ENCODE measurements at places on chromosomes 1 and 21.

DNA sequence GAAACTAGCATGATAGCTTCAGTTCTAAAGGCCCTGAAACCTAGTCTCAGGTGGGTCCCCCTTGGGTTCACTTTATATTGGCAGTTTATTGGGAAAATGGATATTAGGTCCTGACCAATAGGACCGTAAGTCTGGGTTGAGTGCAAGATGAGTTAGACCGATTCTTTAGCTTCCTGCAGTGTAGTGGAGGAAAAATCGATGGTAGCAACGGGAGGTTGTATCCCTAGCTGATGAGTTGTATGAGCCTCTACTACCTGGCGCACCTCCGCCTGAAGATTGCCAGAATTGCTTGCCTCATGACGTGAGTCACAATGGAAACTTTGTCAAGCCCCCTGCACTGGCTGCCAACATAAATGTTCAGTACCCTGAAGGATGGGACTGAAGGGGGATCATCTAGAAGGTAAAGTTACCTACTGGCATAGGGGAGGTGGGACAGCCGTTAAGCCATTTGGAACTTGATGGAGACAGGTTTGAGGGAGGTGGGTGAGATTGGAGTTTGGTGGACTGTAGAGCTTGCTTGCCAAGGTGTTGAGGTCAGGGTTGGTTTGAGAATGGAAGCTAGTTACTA, 3.9 kb downstream of the RCC1 start:
- no peak for DNase-seq

DNA sequence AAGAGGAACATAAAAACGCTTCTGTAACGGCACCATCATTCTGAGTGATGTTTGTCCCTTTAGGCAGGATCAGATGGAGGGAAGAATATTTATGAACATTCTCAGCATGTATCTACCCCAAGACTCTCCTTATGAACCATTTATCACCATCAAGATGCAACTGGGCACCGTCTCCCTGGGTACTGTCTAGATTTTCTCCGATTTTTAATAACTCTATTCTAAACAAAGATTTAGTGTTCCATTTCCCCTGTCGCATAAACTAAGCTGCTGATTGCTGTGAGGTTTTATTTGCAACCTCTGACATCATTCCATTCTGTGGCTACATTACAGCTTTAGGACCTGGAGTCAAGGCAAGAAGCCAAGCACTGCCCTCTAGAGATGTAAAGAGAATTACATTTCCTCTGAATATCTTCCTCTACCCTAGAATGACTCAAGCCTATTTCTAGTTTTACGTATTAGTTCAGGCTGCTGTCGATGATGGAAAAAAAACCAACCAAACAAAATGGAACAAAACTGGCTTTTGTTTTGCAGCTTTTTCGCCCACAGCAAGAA, 130.1 kb upstream of the MAP1LC3C start:
- DNase-seq = peak; percentile 35

- DNase-seq = no peak
Observed at GRCh38 chr1:157652859-157653493, 47.6 kb downstream of the FCRL3 start.

- no peak for DNase-seq
Observed at GRCh38 chr1:174969977-174970376, 29.8 kb upstream of the CACYBP start.

DNA sequence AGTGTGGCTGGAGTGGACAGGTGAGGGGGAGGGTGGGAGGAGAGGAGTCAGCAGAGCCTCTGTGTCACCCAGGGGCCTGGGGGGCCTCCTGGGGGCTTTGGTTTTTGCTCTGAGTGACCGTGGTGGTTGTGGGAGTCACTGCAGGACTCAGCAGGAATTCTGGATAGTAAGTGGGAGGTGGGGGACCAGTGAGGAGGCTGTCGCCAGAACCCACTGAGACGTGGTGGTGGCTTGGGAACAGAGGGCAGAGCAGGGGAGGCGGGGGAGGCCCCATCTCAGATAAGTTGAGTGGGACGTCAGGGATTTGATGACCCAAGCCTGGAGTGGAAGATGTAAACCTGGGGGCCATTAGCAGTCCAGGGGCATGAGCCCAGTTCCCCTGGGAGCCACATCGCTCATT, 123.2 kb upstream of the WNT4 start:
- no peak for DNase-seq

DNA sequence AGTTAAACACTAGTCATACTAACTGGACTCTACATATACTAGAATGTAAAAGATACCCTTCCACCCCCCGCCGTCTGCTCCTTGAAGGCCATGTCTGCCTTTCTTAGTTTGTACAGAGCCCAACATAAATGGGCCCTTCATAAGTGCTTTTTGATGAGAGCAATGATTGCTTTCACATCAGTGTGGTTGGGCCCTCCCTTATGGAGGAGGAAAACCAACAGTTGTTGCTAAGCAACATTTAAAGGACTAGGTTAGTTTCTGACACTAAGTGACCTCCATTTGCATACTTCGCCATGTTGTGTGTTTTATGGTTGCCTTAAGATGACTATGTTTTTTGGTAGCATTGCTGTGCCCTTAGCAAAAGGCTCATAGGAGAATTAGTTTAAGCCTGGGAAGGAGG, 182.0 kb upstream of the SGIP1 start:
- DNase-seq = no peak

- DNase-seq = no peak
Observed at GRCh38 chr1:64967381-64967780, 1.0 kb upstream of the JAK1 start.

GRCh38 chr1:54575605-54576290, 27.7 kb downstream of the ACOT11 start:
- no peak for DNase-seq

GRCh38 chr1:53183095-53183990, 13.3 kb upstream of the CPT2 start:
- no peak for DNase-seq

DNA sequence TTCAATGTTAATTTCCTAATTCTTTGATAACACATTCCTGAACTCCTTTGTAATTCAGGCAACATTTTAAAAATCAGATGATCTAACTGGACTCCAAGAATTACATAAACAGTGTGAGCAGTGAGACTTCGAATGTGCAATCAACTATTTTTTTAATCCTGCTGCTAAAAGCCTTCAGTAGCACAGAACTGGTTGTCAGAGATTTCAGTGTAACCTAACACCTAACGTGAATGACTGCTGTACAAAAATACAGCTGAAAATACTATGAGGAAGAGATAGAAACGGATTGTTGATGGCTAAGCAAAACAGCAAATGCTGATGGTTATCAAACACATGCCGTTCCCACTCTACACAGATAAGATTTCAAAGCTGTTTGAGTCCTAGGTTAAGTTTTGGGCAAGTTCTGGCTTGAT, 46.1 kb downstream of the APP start:
- DNase-seq = no peak

DNA sequence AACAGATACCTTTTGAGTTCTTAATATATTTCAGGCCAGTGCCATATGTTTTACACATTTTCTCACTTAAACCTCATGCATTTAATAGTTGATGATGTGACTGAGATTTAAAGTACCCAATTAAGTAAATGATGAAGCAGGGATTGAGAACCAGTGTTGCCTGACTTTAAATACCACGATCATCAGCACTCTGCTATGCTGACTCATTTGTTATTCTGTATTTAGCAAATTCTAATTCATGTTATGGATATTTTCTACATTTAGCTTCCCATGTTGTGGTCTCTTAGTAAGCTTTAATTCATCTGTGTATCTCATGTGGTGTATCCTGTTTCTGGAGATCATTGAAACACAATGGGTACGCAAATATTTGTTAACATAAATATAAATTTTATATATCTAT, 363.0 kb downstream of the PTBP2 start:
- DNase-seq = no peak

DNA sequence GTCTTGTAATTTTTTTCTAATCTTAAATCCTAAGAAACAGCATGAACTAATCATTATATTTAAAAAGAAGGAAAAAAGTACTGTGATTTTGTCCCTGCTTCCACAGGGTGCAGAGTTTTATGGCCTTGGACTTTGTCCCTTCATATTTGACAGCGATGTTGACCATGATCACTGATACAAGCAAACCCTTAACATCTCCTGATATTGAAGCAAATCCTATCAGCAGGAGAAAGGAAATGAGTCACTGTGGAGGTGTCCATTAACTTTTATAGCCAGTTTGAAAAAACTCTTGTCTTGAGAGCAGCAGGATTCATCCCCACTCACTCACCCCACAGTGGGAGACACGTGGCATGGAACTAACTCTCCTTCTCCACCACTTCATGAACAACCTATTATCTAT, 5.1 kb upstream of the REG4 start:
- no peak for DNase-seq

- DNase-seq = no peak
Observed at GRCh38 chr1:94456736-94457135, 38.5 kb downstream of the ABCD3 start.

DNA sequence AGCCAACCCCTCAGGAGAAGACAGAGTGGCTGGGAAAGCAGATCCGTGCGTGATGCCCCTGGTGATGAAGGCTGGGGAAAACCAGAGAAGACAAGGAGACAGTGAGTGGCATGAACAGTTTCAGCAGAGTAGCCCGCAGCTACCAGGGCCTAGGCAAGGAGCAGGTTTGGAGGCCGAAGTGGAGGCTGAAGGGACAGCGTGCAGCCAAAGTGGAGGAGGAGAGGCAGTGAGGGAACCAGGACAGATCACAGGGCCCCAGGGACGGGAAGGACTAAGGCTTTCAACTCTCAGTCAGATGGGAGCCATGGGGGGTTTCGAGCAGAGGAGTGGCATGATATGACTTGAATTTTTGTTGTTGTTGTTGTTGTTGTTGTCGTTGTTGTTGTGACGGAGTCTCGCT, 59.9 kb upstream of the SELENON start:
- DNase-seq = no peak

DNA sequence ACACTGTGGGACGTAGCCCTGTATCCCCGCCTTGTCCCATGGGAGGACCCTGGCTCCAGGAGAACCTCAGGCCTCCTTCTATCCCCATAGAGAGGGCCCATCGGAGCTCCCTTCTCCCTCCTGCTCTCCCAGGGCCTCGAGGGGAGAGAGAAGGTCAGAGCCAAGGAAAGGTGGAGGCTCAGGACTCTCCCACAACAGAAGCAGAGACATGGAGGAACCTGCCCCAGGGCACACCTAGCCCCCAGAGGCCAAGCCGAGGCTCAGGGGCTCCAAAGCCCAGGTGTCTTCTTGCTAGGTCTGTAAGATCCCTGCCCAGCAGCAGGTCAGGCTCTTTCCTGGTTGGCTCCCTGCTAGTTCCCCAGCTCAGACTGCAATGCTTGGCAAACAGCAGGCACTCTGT, 34.4 kb upstream of the ARF1 start:
- DNase-seq = no peak

- DNase-seq = no peak
Observed at GRCh38 chr1:22250724-22251123, 107.8 kb upstream of the WNT4 start.

GRCh38 chr21:41957991-41958766, 4.4 kb upstream of the C2CD2 start:
- DNase-seq = no peak

GRCh38 chr1:154499446-154499845, 2.6 kb upstream of the TDRD10 start:
- no peak for DNase-seq

DNA sequence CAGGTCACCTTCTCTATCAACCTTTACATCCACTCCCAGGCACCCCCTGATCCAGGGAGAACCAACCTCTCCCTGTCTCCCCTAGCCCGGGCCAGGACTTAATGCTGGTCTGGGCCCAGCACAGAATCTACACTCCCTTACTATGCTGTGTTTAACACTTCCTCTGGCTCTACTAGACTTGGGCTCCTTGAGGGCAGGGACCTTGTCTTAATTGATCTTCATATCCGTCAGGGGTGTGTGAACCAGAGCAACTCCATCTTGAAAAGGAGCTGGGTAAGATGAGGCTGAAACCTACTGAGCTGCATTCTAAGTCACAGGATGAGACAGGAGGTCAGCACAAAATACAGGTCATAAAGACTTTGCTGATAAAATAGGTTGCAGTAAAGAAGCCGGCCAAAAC, 98.9 kb downstream of the SSBP3 start:
- DNase-seq = no peak

DNA sequence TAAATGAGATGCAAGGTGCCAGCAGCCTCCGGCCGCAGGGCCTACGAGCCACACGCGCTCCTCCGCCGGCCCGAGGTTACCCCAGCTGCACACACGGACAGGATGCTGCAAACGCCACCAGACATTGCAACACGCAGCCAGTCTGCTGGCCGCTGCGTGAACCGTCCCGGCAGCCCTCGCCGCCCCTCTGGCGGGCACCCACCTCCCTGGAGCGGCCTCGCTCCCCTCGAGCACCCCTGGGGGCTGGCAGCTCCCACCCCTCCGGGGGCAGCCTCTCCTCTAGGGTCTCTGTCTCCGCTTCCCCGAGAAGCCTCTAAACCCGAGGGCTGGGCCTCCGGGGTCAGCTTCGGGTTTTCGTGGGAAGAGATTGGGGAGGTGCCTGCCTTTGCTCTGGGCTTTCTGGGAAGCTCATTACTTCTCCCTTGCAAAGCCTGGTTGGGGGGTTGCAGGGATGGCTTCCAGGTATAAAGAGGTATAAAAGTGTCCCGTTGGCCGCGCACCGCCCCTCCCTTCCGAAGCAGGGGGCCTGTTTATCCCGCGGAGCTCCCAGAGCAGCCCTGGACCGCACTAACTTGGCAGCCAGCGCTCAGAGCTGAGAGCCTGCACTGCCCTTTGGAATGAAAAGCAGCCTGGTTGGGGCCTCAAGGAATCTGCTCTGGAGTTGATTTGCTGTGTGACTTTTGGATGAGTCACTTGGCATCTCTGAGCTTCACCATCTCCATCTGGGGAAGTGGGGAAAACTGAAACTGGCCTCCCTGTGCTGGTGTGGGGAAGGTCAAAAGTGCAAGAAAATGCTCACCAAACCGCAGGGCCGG, 21.8 kb downstream of the DHRS3 start:
- no peak for DNase-seq

DNA sequence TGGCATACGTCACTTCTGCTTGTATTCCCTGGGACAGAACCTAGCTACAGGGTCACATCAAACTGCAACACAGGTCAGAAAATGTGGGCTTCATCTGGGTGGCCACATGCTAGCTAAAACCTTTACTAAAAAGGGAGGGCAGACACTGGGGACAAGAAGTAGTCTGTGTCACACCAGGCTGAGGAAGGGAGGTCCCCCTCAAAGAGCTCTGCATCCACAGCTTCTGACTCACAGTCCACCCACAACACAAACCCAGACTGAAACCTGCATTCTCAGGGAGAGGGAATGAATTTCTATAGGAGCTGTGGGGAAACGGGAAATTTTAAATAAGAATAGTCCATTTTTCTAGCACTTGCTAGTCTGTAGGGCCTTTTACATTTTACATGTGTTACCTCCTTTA, 16.2 kb downstream of the OLIG2 start:
- no peak for DNase-seq

- DNase-seq = no peak
Observed at GRCh38 chr1:99496067-99496466, 149.8 kb upstream of the PALMD start.

GRCh38 chr1:188888386-188888785, 1589.3 kb downstream of the BRINP3 start:
- no peak for DNase-seq

DNA sequence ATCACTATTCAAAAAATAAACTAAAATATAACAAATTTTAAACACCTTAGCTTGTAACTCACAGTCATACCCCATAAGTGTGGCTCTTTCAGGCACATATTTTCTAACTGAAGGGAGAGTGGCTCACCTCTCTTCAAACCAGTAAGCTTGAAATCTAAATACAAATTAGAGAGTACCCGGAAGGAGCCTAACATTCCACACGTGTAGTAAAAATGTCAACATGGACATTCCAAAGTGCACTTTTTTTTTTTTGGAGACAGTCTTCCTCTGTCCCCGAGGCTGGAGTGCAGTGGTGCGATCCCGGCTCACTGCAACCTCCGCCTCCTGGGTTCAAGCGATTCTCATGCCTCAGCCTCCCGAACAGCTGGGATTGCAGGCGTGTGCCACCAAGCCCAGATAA, 275.6 kb upstream of the ADGRL2 start:
- DNase-seq = no peak

All from NCI-H345 (cell line).